ENCODE measurements at places on chromosomes 1 and 21. TPM values are rescaled to one million over a fixed set of nuclear protein-coding genes. Genes with fewer than 3 reads are reported as not detected.

- no peak for DNase-seq
Measured at GRCh38 chr1:29120947-29121485, 2.7 kb downstream of the TMEM200B start.

- DNase-seq = no peak
Measured at GRCh38 chr21:42664614-42665013, 11.2 kb downstream of the PDE9A start.

- no peak for DNase-seq
Measured at GRCh38 chr21:17784604-17785402, 34.4 kb downstream of the C21orf91 start.

- no peak for DNase-seq
Measured at GRCh38 chr1:72015006-72015405, 267.3 kb downstream of the NEGR1 start.

DNA sequence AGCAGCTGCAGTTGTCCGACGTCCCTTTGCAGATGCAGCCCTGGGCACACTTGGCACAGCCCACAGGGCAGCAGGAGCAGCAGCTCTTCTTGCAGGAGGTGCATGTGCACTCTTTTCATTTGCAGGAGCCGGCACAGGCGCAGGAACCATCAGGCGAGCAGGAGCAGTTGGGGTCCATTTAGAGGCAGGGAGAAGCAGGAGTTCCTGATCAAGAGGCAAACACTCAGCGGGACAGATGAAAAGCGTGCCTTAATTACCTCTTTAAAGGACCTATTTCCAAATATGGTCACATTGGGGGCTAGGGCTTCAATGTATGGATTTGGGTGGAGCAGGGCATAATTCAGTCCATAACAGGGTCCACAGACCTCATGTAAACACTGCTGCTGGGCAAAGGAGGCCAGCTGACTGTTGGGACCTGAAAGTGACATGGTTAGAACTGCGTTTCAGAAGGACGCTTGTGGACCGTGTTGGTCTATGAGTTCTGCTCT, 4.3 kb upstream of the CPLANE2 start:
- no peak for DNase-seq

- peak; percentile 70 for DNase-seq
Measured at GRCh38 chr1:32413507-32414185, 19.4 kb upstream of the BSDC1 start.

GRCh38 chr1:14531519-14531918, 67.0 kb upstream of the KAZN start:
- no peak for DNase-seq

DNA sequence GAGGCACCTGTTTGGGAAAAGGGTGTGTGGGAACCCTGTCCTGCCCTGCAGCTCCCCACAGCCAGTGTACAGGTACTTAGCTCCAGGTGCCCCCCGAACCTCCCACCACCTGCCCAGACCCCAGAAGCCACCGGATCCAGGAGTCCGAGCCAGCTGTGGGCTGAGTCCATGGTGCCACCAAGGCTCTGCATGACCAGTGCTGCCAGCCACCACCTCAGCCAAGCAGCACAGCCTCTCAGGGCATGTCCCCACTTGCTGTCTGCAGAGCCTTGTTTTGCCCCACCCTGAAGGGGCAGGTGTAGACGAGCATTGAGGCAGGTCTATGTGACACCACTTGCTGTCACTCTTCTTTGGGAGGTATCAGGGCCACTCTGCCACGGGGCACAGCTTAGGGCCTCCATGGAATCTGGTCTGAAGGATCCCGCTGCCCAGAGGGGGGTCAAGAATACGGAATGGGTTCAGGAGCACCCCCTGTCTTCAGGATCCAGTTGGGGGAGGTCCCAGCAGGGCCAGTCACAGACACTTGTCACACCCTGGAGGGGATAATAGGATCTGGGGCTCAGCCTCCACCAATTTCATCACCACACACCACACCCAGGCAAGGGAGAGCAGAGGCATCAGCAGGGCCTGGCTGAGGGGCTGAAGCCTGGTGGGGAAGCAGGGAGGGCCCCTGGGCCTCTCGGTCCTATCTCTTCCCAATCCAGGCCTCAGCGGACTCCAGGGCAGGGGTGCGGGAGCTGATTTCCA, 27.7 kb downstream of the ARHGEF19 start:
- no peak for DNase-seq

DNA sequence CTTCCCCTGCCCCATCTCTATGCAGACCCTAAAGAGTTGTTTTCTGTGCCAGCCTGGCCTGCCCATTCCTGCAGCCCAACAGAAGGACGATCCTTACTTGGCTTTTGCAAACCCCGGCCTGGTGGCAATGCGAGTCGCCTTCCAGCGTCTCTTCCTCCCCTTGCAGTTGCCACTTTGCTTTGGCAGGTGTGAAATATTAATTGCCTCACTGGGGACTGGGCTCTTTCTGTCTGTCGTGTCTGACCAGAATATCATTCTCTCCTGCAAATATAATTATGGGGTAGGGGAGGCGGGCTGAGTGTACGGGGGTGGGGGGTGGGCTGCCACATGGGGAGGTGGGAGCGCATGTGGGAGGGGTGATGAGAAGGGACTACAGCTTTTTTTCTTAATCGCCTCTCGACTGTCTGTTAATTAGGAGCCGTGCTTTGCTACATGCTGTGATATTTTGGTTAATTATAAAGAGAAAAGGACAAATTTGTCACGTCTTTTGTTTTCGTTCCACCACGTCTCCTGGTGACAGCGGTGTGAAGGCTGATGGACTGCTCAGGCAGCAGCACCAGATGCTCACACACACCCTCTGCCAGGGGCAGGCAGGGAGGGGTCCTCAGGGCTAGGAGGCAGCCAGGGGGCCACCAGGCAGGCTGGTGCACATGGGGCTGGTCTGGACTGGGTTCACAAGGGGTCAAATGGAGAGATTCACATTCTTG, 80.1 kb upstream of the CD34 start:
- DNase-seq = no peak

DNA sequence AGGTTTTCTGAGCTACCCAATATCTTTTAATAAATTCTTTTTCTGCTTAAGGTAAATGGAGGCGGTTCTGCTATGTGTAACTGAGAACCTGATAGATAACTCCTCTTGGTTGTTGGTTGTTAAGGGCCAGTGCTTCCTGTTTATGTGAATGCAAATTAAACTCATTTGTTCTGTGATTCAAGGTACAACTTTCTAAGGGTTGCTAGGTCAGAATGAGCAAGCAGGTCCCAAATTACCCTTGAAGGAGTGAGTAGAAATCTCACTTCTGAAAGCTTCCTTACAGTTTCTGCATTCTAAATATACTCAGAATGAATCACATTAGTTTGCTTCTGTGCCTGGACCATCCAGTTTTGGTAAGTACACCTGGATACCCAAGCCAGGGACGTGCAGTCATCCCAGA, 15.5 kb upstream of the FAM78B start:
- no peak for DNase-seq

GRCh38 chr1:15696956-15697521, 12.9 kb downstream of the PLEKHM2 start:
- DNase-seq = no peak

- DNase-seq = peak; percentile 81
Measured at GRCh38 chr1:58971629-58972140, 187.8 kb upstream of the JUN start.

- DNase-seq = no peak
Measured at GRCh38 chr1:67818725-67819301, 14.5 kb downstream of the GNG12 start.

DNA sequence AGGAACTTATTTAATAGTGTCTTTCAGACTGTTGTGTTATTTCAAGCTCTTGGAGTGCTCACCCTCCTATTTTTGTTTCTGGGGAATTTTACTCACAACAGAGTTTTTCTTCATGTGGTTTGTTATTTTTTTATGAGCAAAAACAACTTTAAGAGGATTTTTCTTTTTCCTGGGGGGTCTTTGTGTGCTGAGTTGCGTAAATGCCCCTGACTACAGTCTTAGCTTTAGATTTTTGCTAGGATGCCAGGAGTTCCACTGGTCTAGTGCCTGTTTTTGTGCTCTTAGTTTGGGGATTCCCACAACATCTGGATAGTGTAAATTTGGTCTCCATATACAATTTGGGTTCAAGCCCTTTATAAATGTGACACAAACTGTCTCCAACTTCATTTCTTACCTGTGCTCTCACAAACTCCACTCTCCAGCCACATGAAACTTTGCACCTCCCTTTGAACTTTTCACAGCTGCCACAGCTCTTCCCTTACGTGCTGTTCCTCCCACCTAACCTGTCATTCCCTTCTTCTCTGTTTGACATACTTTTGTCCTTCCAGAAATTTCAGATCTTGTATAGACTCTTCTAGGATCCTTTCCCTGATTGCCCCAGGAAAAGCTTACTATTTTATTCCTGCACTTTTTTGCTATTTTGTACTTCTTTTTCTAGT, 180.2 kb downstream of the CRB1 start:
- DNase-seq = no peak

GRCh38 chr1:41819843-41820242, 98.9 kb downstream of the HIVEP3 start:
- DNase-seq = no peak

GRCh38 chr21:46183910-46184624, at the start of gene SPATC1L:
Gene SPATC1L, minus strand, starts transcription at chr21:46184459. Its CDS starts 1,643 bp downstream, at chr21:46182816.
- peak; percentile 60 for DNase-seq

Gene EPS8L3
- 459 TPM for total RNA-seq

Gene SYT11
- total RNA-seq = 23.4 TPM

Gene RUNX3
- total RNA-seq = 7.4 TPM

Gene RXRG
- 1.0 TPM for total RNA-seq

Gene REN
- not detected for total RNA-seq

Gene LCE6A
- not detected for total RNA-seq

Gene RCSD1
- total RNA-seq = 18.4 TPM

Measured in mucosa of gallbladder (tissue), 1 donor.